Epithelial cell of proximal tubule (primary cell): ENCODE measurements at places on chromosomes 2 and 18.

GRCh38 chr2:98914713-98915580, 21.1 kb downstream of the CRACDL start:
- DNase-seq, result no peak

DNA sequence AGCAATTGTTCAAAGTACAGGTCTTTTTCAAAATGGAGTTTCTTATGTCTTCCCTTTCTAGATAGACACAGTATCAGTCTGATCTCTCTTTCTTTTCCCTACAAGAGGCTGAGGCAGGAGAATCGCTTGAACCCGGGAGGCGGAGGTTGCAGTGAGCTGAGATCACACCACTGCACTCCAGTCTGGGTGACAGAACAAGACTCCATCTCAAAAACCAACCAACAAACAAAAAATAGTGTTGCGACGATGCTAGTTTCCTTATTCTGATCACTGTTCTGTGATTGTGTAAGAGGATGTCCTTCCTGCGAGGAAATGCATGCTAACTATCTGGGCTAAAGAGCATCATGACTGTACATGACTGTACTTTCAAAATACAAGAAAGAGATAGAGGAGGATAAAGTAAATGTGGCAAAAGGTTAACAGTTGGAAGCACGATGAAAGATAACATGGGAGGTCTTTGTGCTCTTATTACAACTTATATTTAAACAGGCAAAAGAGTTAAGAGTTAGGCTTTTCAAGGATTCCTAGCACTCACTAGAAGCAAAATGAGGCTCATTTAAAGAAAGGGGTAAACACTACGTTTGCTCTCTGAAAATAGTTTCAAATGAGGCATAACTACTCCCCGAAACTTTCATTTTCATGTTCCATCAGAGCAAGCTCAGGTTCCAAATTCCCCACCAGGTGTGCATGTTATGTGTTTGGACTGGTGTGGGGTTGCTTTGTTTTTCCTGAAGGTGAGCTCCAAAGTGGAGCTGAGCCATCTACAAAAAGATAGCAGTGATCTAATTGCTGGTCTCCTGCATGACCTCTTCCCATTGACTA, 23.8 kb downstream of the SOWAHC start:
- no peak for DNase-seq

DNA sequence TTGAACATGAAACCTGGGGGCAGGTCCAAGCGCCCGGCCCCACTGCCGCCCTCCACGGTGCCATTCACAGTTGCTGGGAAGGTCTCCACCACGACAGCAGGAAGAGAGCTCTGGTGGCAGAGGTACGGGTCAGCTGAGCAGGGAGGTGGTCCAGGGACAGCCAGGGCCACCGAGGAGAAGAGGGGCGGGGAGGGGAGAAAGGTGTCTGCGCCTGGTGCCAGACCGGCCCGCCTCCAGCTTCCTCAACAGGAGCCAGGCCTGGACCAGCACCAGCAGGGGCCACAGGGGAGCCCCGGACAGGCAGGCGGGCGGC, 56.2 kb downstream of the BIN1 start:
- no peak for DNase-seq

DNA sequence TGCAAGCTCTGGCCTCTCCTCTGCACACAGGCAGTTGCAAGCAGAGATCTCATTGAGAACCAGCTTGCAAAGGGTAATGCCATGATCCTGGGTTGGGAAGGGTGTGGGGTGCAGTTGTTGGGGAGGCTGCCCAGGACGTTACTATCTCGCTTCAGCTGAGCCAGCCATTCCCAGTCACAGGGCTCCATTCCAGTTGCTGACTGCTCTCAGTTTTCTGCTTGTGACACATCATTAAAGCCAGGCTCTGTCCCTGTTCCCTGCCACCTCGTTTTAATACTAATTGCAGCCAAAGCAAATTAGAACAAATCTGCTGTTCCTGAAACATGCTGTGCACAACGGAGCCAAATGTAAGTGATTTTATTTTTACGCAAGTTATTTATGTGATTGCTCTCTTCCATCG, 62.5 kb upstream of the SMAD2 start:
- DNase-seq, result no peak

DNA sequence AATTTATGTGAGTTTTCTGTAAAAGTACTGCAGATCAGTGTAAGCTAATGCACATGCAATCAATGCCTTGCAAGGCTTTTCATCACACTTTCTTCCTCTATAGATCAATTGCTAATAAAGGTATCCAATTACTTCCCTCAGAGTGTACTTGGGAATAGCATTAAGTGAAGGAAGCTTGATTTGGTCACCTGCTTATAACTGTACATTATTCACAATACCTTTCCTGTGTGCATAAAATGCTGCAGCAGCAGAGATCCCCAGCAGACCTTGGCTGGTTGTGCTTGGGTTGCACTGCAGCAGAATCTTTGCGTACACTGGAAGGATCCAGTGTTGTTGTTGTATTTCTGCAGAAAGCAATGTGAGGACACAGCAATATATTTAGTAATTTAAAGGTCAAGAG, 18.5 kb upstream of the SCN9A start:
- DNase-seq, result no peak

- no peak for DNase-seq
These were observed 240.9 kb downstream of the ICOS start for GRCh38 chr2:204177251-204177976.

DNA sequence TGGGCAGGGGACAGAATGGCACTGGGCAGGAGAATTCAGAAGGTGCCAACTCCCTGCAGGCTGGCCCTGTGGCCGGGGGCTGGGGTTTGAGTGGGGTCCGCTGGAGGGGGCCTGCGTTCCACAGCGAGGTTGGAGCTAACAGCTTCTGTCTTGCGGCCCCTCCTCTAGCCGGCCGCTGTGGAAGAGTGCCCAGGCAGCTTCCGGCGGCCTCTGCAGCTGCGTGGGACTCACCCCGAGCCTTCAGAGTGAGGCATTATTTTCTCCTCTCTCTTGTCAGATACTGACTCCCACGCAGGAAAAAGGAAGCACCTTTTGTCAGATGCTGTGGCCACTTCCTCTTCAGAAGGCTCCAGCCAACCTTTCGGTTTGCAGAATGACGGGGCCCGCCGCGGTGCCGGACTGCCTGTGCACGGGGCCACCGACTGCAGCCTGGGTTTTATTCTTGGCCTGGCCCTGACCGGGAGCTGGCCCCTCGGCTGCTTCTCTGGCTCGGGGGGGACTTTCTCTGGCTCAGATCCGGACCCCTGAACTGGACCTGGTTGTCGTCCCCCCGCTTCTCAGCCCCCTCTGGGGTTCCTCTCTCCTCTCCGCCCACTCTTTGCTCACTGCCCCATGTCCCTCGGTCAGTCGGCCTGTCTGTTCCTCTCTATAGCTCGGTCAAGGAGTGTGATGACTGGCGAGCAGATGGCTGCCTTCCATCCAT, 40.1 kb downstream of the ARHGAP25 start:
- no peak for DNase-seq

GRCh38 chr2:20427931-20428526, 18.8 kb upstream of the RHOB start:
- no peak for DNase-seq

GRCh38 chr2:10408649-10409579, 39.2 kb downstream of the ODC1 start:
- DNase-seq, result no peak

DNA sequence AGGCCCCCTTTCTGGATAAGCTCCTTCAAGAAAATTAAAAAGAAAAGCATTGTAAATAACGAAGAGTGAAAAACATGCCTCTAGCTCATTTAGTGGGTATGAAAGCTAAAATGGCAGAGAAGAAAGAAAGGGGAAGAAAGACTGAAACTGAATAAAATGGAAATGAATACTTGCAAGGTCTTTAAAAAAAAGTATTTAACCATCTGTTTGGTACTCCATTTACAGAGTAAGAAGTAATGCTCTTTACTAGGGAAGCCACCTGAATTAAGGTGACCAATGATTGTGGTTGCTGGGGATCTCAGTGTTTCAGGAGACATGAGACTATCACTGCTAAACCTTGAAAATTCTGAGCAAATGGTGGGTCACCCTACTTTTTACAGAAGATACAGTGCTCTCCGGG, 17.7 kb upstream of the ARL5A start:
- no peak for DNase-seq

GRCh38 chr18:22844190-22844589, 88.9 kb upstream of the RBBP8 start:
- DNase-seq, result no peak

DNA sequence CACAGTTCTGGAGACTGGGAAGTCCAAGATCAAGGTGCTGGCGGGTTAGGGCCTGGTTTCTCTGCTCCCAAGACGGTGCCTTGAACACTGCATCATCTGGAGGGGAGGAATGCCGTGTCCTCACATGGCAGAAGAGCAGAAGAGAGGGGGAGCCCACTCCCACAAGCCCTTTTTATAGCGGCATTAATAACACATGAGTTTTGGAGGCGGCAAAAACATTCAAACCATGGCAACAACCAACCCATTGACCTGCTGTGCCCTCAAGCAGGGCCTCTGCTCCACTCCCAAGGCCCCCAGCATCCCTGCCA, 62.0 kb downstream of the SMAD7 start:
- DNase-seq, result no peak

GRCh38 chr2:203670939-203671338, 35.5 kb upstream of the CD28 start:
- no peak for DNase-seq

- no peak for DNase-seq
These were observed at the start of gene DQX1 for GRCh38 chr2:74525717-74526648. Gene DQX1, minus strand, starts transcription at chr2:74526231. Its CDS starts 502 bp downstream, at chr2:74525729.

GRCh38 chr2:8663997-8664396, 17.9 kb upstream of the ID2 start:
- DNase-seq, result no peak

DNA sequence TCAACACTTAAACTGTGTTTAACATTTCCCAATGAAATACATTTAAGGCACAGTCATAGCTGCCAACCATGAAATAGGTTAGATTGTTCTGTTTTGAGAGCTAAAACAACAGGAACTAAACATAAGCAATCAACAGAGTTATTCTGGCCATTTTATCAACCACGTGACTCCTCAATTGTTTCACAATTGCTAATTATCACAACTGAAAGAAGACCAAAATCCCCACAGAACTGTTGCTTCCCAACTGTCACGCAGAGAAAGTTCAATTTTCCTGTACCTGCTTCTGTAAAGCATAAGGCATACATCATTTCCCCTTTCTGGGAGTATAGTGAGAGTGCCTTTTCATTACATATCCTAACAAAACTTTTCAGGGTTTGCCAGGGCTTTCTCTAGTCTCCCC, 248.6 kb downstream of the EPHA4 start:
- DNase-seq, result no peak

DNA sequence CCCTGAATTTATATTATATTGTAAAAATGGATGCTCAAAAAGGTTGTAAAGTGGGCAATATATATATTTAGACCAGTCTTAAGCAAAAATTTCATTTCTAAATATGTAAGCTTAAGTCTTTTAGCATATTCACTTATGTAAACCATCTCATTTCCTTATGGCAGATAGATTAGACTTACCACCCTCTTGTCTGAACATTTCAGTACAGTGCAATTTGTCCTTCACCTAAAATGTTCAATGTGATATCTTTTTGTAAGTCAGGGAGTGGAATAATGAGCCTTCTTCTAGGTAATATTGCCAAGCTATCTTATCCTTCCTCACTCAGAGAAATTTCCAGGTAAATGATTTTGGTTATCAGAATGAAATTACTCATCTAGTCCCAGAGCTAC, 92.3 kb downstream of the KLF7 start:
- no peak for DNase-seq

GRCh38 chr2:164260506-164260905, 360.8 kb downstream of the GRB14 start:
- no peak for DNase-seq

- DNase-seq, result no peak
These were observed 28.9 kb downstream of the ABCB11 start for GRCh38 chr2:169002161-169002738.

DNA sequence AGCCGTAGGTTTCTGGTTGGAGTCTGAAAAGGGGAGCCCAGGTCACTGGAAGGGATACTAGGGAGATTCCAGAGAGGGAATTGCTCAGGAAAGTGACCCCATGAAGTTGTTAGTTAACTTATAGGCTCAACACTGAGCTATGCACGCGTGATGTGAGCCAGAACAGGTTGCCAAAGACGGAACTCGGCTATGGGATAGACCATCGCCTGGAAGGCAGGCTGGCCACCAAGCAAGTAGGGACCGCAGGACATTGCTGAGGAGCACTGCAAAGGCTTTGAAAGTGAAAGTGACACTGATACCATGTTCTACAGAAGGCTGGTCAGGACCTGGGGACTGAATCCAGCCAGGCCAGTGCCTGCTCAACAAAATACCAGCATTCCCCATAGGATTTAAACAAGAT, 7.3 kb downstream of the FARP2 start:
- peak; percentile 58 for DNase-seq

DNA sequence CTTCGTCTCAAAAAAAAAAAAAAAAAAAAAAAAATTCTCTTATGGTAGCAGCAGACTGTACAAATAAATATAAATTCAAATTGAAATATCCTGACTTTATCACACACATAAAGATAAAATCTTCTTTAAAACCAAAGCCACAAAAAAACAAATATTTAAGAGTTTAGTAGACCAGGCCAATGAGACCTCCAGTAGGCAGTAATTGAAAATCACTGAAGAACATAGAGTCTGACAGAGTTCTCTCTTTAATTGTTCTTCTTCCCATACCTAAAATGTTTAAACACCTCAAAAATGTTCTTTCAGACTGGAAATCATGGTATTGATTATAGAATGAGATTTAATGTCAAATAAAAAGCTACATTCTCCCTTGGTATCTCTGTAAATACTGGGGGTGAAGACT, 20.8 kb downstream of the PRPF40A start:
- no peak for DNase-seq

DNA sequence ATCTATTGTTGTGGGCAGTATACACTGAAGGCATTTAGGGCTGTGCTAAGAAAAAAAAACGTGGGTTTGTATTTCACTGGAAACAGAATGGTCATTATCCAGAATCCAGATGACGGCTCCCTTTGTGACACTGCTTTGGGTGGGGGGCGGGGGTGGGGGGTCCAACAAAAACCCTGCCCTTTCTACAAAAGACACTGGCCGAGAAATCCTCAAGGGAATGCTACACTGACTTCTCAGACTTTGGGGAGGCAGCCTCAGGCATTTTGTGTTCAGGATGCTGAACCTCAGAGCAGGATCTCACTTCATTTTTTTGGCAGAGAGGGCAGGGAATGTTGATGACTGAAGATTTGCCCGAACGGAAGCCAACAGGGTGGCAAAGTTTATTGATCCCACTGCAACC, 417.1 kb downstream of the HRH4 start:
- no peak for DNase-seq

GRCh38 chr2:17070711-17071110, 405.1 kb upstream of the CYRIA start:
- DNase-seq, result no peak

GRCh38 chr2:240595381-240596079, 9.0 kb downstream of the CAPN10 start:
- DNase-seq, result no peak

GRCh38 chr2:180446492-180446891, 439.4 kb upstream of the CWC22 start:
- DNase-seq, result no peak

- DNase-seq, result no peak
These were observed 7.0 kb downstream of the ADRA2B start for GRCh38 chr2:96109361-96109680.

GRCh38 chr2:232512602-232513001, 7.6 kb upstream of the PRSS56 start:
- DNase-seq, result no peak

- DNase-seq, result no peak
These were observed 39.9 kb upstream of the DARS1 start for GRCh38 chr2:136025057-136025973.
